Vein endothelial cell (primary cell): ENCODE measurements at places on chromosomes 7 and 10. TPM values are rescaled to one million over a fixed set of nuclear protein-coding genes. Genes with fewer than 3 reads are reported as not detected.

Gene CADPS2
- total RNA-seq, result 37.6 and 44.3 TPM in 2 replicates

Gene TUBB8
- not detected in 2 replicates for total RNA-seq

Gene NEBL
- 2.6 and 3.2 TPM in 2 replicates for total RNA-seq

Gene HPS1
- total RNA-seq, result 45.7 and 48.7 TPM in 2 replicates

Gene INSYN2A
- total RNA-seq, result 0.10 TPM in 1 of 2 replicates, not detected in the other

Gene CPN1
- total RNA-seq, result not detected in 2 replicates

Gene MICU1
- 38.9 and 44.0 TPM in 2 replicates for total RNA-seq

Gene ARHGAP22
- total RNA-seq, result 47.7 and 53.2 TPM in 2 replicates

Gene KIF20B
- total RNA-seq, result 8.8 and 15.0 TPM in 2 replicates

Gene GUSB
- total RNA-seq, result 30.7 and 38.2 TPM in 2 replicates

Gene HTR5A
- total RNA-seq, result not detected in 2 replicates

Gene SLC29A3
- total RNA-seq, result 3.3 and 3.4 TPM in 2 replicates

Gene XRCC2
- 2.9 and 6.0 TPM in 2 replicates for total RNA-seq

Gene CTAGE6
- total RNA-seq, result 0.65 and 0.76 TPM in 2 replicates

Gene GHITM
- total RNA-seq, result 137 and 149 TPM in 2 replicates

Gene GNAT3
- total RNA-seq, result not detected in 2 replicates

Gene MYPN
- total RNA-seq, result under 0.01 and 0.29 TPM in 2 replicates

Gene EGFR
- total RNA-seq, result 3.6 and 5.3 TPM in 2 replicates

Gene KLF14
- total RNA-seq, result not detected in 2 replicates

Gene ZP3
- total RNA-seq, result 4.2 and 6.5 TPM in 2 replicates

Gene STEAP4
- total RNA-seq, result not detected in 2 replicates

Gene SLC18A3
- total RNA-seq, result not detected in 2 replicates

Gene OIT3
- total RNA-seq, result 0.19 TPM in 1 of 2 replicates, not detected in the other

Gene CPVL
- total RNA-seq, result 0.48 TPM in 1 of 2 replicates, not detected in the other

Gene TACR2
- 0.10 and 0.65 TPM in 2 replicates for total RNA-seq

Gene CTBP2
- 99.4 and 99.6 TPM in 2 replicates for total RNA-seq

Gene CAV1
- 1,540 and 2,359 TPM in 2 replicates for total RNA-seq

Gene SORCS1
- not detected in 2 replicates for total RNA-seq

Gene ARHGEF35
- total RNA-seq, result under 0.01 and 0.19 TPM in 2 replicates

Gene RAMP3
- not detected in 2 replicates for total RNA-seq

Gene SPDYE11
- total RNA-seq, result not detected in 2 replicates

Gene GBX1
- total RNA-seq, result under 0.01 TPM in 1 of 2 replicates, not detected in the other

Gene TAF6
- total RNA-seq, result 39.1 and 41.2 TPM in 2 replicates

Gene GTF2IRD1
- total RNA-seq, result 9.6 and 12.4 TPM in 2 replicates

Gene TBX20
- total RNA-seq, result not detected in 2 replicates

Gene PRTFDC1
- 7.8 and 10.9 TPM in 2 replicates for total RNA-seq

Gene WDR86
- total RNA-seq, result not detected in 2 replicates

Gene ITGB8
- 7.2 and 9.8 TPM in 2 replicates for total RNA-seq

Gene HYAL4
- 0.86 and 0.98 TPM in 2 replicates for total RNA-seq

Gene PHYH
- total RNA-seq, result 5.6 and 6.9 TPM in 2 replicates

Gene HIBADH
- total RNA-seq, result 18.8 and 24.5 TPM in 2 replicates

Gene SVIL
- total RNA-seq, result 78.1 and 82.3 TPM in 2 replicates

Gene PTER
- 5.3 and 6.9 TPM in 2 replicates for total RNA-seq

Gene KIF11
- total RNA-seq, result 13.7 and 27.8 TPM in 2 replicates

Gene FZD8
- 36.8 and 60.8 TPM in 2 replicates for total RNA-seq

Gene GHRHR
- not detected in 2 replicates for total RNA-seq

Gene FAM25G
- total RNA-seq, result not detected in 2 replicates

Gene COL26A1
- total RNA-seq, result not detected in 2 replicates

Gene CASP2
- 19.9 and 21.6 TPM in 2 replicates for total RNA-seq

Gene SH3PXD2A
- 2.6 and 4.9 TPM in 2 replicates for total RNA-seq

Gene CYP2C18
- total RNA-seq, result not detected in 2 replicates

Gene KCP
- total RNA-seq, result not detected in 2 replicates

Gene NODAL
- not detected in 2 replicates for total RNA-seq

Gene MYOZ1
- not detected in 2 replicates for total RNA-seq

Gene ZPBP
- not detected in 2 replicates for total RNA-seq

Gene AGR2
- not detected in 2 replicates for total RNA-seq

Gene TAS2R16
- not detected in 2 replicates for total RNA-seq
